AG09319 (cell line): ENCODE measurements at places on chromosomes 12 and 14.

- no peak for DNase-seq
These were observed 7.9 kb downstream of the SERPINA1 start for GRCh38 chr14:94380225-94381148.

DNA sequence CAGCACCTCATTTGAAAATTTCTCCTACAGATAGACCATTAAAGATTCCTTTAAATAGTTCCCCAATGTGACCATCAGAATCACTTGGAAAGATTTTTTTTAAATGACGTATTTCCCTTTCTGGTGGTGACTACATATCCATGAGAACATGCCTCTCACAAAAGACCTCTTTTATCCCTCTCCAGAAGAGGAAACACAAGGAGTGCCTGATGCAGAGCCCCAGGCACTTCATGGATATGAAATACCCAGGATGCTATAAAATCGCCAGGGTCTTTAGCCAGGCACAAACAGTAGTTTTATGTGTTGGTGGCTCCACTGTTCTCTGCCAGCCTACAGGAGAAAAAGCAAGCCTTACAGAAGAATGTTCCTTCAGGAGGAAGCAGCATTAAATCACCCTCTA lies 97.1 kb downstream of the ETNK1 start:
- no peak for DNase-seq

DNA sequence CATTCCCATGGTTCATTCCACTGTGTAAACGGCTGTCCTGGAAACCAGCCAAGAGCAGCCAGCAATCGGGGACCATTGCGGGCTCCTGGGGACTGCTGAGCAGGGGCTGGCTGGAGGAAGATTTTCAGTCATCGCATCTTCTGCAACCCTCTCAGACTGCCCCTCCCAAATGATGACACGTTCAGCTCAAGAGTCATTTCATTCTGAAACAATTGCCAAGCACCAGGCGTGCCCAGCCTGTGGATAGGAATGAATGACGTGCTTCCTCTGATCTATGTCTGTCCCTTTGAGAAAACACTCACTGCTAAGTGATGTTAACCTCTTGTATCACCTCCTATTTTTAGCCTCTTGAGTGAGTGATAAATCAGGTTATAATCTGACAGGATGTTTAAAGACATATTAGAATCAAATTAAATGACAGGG lies 62.0 kb downstream of the NDUFA12 start:
- DNase-seq, result peak; percentile 23

DNA sequence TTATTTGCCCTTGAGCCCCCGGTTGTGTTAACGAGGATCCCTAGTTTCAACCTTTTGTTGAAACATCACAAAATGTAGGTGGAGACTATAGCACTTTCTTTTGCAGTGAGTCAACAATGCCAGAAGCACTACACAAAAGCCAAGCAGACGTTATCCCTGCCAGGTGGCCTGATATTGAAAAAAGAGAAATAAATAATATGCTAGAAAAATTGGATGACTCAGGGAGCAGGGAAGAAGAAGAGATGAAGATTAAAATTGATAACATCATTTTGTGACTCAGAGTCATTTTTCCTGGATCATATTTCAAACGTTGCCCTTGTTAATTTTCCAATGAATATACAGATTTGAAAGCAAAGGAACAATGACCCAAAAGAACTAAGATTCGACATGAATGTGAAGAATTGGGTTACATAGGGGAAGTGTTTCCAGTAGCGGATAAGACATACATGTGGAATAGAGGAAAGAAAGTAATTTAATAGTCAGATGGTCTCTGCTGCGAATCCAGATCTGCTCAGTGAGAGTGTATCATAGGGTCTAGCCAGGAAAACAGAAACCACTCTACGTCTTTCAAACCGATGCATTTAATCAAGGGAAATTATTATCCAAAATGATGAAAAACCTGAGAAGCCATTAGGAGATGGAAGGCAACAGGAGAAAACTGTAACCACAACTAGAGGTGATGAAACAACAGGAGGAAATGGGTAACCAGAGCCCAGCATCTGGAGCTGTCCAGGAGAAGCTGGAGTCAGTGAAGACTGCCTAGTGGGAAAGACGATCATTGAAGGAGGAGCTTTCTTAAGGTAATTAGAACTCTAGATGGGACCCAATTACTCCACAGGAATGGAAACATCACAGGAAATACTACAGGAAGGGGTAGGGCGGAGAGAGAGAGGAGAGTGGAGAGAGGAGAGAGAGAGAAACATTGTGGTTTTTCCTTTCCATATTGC lies 57.9 kb downstream of the RERG start:
- DNase-seq, result no peak
